Activated CD4-positive, alpha-beta T cell treated with anti-CD3 and anti-CD28 coated beads, Interleukin-2, amount 50 U/mL, for 1 hour (primary cell): ENCODE measurements at places on chromosomes 13 and 19.

DNA sequence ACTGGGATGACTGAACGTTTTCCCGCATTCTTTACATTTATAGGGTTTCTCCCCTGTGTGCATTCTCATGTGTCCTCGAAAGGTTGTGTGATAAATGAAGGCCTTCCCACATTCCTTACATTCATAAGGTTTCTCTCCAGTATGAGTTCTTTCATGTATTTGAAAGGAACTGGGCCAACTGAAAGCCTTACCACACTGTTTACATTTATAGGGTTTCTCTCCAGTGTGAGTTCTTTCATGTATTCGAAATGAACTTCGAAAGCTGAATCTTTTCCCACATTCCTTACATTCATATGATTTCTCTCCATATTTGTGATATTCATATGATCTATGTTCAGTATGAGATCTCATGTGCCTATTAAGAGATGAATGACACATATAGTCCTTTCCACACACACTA, 19.4 kb downstream of the ZNF709 start:
- no peak for DNase-seq

- DNase-seq = no peak
Measured at GRCh38 chr19:38900202-38900629, 447 bp downstream of the NFKBIB start.

DNA sequence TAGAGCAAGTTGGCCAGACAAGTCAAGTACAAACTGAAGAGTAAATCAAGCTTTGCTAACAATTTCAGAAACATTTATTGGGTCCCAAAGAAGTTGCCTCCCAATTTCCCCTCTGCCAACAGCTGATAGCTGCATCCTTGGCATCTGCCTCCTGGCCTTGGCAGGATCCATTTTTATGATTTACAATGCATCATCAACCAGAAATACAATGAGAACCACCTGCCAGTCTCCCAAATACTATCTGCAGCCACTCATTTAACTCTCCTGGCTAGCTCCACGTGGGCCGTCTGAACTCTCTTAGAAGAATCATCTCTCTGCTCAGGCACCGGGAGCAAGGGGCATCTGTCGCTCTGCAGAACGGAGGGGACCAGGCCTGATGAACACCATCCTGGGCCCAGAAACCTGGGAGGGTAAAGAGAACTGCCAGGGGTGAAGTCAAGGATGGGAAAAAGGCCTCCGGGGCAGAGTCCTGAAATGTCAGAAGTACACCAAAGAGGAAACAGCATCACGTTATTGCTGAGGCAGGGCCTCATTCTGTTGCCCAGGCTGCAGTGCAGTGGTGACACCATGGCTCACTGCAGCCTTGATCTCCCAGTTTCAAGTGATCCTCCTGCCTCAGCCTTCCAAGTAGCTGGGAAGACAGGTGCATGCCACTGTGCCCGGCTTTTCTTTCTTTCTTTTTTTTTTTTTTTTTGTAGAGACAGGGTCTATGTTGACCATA, 2.6 kb downstream of the LONP1 start:
- no peak for DNase-seq

DNA sequence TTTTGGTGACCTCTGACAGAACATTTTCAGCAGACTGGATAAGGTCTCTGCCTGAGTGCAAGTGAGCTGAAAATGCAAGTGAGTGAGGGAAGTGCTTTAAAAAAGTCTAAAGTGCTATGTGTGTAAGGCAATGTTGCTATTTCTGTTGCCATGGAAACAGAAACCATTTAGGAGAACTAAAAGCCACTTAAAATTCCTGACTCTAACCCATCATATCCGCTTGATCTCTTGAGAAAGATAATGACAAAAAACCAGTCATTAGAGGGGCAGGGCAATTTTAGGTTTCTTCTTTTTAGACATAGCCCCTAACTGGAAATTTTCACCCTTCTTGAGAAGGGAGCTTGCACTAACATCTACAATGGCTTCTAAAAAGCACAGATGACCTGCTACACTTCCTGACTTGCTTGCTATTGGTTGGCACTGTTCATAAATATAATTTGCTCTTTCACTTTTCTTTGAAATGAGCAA, at the start of gene CYSLTR2:
Gene CYSLTR2 (plus strand): TSS at position 458 of the 468 bp plus-strand sequence. CDS start 52,889 bp downstream, outside the sequence.
- peak; percentile 13 for DNase-seq

GRCh38 chr13:100203696-100204367, 114.9 kb downstream of the PCCA start:
- no peak for DNase-seq

DNA sequence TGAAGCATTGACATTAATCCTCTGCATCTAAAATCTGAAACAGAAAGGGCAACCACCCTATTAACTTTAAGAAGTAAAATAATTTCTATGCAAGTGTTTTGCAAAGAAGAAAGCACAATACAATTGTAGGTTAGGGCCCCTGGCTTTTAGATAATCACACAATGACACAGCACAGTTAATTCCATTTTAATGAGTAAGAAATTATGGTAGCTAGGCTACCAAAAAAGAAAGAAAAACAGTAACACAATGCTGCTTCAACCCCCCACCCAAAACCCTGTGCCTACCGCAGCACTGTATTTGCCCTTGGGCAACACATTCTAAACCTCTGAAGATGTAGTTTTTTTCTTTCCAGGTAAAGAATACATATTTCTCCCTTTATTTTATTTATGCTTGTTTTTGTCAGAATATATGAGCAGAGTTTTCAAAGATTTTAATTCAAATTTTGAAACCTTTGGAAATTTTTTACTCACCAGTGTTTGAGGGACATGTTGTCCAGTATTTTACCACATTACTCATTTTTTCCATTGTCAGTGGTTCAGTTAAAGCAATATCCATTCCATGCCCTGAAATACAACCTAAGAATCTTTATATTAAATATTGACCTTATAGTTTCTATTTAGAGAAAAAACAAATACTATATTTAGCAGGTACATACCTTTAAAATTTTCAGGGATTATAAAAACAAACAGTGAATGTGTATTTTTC, 21.1 kb downstream of the SOHLH2 start:
- DNase-seq = no peak

GRCh38 chr19:30856376-30856775, 484.2 kb downstream of the ZNF536 start:
- DNase-seq = no peak

- DNase-seq = no peak
Measured at GRCh38 chr13:66926851-66927524, 303.1 kb downstream of the PCDH9 start.

DNA sequence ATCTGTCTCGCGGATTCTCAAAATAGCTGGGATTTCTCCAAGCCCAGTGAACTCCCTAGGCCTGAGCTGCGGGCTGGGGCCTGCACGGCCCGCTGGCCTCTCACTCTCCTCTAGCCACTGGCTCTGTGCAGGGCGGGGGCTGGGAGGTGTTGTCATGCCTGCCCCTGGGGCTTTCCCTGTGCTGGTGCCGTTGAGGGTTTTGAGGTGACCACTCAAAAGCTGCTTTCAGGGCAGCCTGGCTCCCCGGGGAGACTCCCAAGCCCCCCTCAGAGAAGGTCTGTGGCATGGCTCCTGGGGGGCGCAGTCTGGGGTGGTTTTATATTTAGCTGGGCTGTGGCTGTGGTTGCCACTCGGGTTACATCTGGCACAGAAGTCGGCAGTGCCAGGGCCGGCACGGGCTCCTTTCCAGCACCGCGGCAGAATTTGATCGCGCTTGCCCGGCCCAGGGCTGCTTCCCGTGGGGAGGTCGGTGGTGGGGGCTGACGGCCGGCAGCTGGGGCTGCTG, 10.0 kb downstream of the NDUFB7 start:
- no peak for DNase-seq

DNA sequence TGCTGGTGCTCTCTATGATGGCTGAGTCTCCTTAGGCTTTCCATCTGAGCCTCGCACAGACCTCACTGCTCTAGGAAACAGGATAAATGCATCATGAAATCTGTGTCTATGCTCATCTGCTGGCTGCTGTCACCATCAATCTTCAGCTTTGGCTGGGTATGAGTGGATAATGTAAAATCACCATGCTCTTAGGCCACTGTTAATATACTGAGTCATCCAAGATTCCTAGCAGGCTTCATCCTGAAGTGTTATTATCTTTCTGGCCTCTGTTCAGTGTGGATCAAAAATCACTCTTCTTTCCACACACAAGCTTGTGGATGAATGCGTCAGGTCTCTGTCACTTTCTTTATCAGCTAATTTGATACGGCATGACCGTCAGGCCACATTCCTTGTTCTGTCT, 317.4 kb downstream of the NALCN start:
- no peak for DNase-seq

DNA sequence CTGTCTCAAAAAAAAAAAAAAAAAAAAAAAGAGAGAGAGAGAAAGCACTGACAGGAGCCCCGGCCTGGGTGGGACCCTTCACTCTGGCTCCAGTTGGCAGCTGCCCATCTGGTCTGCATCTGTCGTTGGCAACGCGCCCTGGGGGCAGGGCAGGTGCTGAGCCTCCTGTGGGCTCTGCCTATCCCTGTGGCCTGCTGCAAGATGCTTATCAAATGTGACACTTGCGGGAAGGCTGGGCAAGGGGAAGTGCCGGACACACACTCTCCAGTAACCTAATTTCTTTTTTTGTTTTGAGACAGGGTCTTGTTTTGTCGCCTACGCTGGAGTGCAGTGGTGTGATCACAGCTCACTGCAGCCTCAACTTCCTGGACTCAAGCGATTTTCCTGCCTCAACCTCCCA, 10.7 kb upstream of the KPTN start:
- DNase-seq = no peak

- DNase-seq = no peak
Measured at GRCh38 chr13:107200491-107200890, 632.6 kb upstream of the ARGLU1 start.

- DNase-seq = no peak
Measured at GRCh38 chr19:56084835-56085536, 36.1 kb downstream of the ZNF787 start.

DNA sequence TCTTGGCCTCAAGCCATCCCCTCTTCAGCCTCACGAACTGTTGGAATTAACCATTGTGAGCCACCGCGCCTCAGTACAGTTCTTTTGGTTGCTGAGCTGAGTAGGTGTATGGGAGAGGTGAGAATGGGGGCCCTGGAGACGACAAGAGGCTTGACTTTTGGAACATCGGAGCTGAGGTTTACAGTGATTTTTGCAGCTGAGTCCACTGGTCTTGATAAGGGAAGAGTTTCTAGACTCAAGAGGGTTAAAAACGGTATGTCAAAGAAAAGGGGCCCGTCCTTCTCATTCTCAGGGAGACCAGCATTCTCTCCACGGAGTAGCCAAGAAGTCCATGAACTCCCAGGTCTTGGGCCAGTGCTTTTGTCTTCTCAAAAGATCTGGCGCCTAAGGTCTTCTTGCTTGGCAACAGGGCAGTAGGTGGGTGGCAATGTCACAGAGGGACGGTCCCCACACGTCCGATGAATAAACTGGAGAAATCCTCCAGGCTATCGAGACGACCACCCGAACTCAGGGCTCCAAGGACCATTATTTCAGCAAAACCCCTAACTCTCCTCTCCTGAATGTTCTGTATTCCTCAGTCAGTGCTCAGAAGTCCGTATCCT, 6.4 kb upstream of the QTRT1 start:
- DNase-seq = no peak

GRCh38 chr13:90281709-90282108, 1065.8 kb upstream of the MIR17HG start:
- no peak for DNase-seq

DNA sequence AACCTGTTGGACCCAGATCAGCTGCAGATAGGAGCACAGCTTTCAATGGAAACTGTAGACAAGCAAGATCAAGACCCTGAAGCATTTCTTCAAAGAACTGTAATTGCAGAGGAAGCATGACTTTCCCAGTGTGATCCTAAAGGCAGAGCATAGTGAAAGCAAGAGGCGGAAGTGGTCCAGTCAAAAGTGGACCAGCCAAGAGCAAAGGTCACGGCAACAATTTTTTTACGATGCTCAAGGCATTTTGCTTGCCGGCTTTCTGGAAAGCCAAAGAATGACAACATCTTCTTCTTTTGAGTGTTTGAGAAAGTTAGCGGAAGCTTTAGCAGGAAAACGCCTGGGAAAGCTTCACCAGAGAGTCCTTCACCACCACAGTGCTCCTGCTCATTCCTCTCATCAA, 111.6 kb downstream of the RNF17 start:
- DNase-seq = no peak

GRCh38 chr19:45279587-45280192, 28.6 kb downstream of the MARK4 start:
- DNase-seq = no peak

DNA sequence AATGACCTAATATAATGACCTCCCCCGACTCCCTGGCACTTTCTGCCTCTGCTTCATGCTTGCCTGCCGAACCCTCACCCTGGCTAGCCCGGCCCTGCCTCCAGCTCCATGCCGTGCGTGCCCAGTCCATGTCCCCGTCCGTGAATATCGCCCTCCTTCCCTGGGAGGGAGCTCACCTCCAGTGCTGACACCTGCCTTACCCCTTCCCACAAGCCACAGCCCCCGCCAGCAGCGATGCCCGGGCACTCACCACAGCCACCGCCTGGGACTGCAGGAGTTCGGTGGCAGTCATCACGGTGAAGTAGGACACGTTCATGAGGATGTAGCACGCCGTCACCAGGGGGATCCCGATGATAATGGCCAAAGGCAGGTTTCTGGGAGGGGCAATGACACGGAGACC, 10.0 kb downstream of the SLC7A9 start:
- DNase-seq = no peak

DNA sequence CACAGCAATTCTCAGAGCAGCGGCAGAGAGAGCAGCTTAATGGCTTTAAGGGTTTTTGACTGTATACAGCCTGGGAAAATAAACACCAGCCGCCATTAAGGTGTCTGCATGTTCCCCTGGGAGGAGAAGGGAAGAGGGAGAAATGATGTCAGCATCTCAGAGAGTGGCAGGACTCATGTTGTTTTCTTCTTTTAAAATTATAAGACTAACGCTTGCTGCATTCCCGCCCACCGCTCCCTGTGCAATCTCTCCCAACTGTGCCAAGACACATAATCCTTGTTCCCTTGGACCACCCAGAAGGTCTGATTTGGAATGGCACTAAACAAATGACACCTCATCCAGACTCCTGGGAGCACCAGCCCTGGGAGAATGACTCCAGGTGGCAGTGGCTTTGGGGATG, 27.7 kb upstream of the FAM216B start:
- DNase-seq = no peak

GRCh38 chr19:28504139-28504538, 708.8 kb downstream of the UQCRFS1 start:
- no peak for DNase-seq

DNA sequence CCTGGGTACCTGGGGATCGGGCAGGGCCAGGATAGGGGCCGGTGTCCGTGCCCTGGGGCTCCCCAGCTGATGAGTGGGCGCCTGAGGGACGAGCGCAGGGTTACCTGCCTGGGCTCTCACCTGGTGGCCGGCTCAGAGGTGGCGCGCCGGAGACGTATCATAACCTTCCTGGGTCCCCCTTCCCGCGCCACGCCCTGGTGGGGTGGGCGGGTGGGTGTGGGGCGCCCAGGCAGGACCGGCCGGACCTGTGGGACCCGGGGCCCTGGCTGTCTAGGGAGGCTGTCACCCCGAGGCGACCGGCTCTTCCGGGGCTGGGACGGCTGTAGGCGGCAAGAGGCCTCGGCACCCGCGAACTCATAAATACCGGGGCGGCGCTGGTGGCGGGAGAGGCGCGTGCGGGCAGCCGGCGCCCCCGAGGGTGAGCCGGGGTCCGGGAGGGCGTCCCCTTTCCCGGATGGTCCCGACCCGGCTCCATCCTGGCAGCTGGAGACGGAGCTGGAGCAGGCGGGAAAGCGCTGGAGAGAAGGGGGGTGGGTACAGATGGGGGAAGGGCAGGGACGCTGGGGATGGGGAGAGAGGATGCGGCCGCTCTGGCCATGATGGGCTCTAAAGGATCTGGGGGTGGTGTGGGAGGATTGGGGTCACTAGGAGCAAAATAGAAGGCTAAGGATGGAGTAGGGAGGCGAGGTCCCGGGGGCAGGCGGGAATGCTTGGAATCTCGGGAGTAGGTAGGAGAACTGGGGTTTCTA, at the start of gene ACP7:
Gene ACP7 (plus strand): TSS at position 386 of the 749 bp plus-strand sequence. CDS start 902 bp downstream, outside the sequence.
- peak; percentile 18 for DNase-seq
